ENCODE measurements at places on chromosomes 12 and 14.

DNA sequence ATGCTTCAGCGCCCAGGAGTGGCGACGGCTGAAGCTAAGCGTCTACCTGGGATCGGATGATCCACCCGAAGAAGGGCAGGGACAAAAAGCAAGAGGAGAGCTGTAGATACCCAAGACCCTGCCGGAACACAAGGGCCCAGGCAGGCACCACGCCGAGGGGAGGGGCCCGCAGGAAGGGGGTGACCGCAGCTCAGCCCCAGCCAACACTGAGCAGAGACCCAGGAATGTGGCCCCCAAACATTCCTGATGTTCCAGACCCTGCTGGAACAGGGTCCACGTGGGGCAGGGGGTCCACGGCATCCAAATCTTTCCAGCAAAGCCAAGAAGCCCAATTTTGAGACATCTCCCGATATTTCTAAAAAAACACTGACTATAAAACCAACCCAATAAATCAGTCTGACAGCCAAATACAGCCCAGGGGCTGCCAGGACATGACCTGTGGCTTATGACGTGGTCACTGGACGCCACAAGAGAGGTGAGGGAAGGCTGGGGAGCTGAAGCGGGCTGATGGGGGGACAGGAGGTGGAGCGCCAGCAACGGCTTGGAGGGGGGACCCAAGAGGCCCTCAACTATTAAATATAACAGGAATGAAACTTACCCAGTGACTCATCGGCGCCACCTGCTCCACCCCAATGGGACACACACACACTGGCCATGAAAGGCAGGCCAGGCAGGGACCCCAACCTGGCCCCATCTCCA is 58.9 kb downstream of the NCOR2 start:
- DNase-seq, result no peak

DNA sequence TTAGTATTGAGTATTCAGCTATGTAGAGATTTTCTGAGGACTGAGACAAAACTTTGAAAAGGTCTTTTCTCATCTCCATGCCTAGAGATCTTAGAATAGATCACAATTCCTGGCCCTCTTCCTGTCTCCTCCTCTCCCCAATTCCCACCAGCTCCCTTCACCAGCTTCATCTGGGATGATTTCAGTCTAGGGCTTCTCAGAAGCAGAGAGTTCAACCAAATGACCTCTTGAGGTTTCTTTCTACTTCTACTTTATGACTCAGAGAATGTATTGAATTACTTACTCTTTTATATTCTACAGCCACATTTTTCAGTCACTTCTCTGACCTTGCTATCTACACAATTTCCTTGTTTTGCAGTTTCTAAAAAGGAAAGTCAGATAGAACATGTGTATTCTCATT is 19.4 kb upstream of the SNX6 start:
- DNase-seq, result no peak

GRCh38 chr14:54385556-54385955 is 11.3 kb upstream of the CDKN3 start:
- DNase-seq, result no peak

- DNase-seq, result no peak
These were observed 15.8 kb upstream of the ORAI1 start for GRCh38 chr12:121610239-121611149.

GRCh38 chr12:104957719-104958000 is 430 bp downstream of the SLC41A2 start:
- DNase-seq, result no peak

DNA sequence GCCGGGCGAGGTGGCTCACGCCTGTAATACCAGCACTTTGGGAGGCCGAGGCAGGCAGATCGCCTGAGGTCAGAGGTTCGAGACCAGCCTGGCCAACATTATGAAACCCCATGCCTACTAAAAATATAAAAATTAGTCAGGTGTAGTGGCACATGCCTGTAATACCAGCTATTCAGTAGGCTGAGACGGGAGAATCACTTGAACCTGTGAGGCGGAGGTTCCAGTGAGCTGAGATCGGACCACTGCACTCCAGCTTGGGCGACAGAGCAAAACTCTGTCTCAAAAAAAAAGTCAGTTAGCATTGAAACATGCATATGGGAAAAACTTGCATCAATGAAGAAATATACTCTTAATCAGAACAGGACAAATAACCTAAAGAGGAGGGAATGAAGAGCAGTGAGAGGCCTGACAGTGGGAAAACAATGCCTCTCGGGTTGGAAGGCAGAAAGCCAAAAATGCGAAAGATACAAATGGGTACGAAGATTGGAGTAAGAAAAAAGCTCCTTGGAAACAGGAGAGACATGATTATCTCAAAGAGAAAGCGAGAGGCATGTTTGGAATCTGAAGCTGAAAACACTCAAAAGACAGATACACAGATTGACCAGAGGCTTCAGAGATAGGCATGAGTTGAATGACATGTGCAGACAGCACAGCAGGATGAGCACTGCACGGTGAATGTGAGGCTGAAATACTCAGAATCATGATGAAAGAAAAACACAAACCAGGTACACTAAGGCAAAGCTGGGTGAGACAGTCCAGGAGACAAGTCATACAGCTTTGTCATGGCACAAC is 30.6 kb downstream of the RESF1 start:
- DNase-seq, result no peak

GRCh38 chr12:113766879-113767878 is 198.9 kb downstream of the RBM19 start:
- no peak for DNase-seq

GRCh38 chr12:30980955-30981662 is 54.6 kb downstream of the TSPAN11 start:
- no peak for DNase-seq
